ENCODE measurements at places on chromosomes 12 and 14.
A peak's percentile ranks its signal among the peaks of the same experiment; 100 is the strongest.

GRCh38 chr14:52458721-52459085 is 93.6 kb downstream of the TXNDC16 start:
- no peak for DNase-seq

DNA sequence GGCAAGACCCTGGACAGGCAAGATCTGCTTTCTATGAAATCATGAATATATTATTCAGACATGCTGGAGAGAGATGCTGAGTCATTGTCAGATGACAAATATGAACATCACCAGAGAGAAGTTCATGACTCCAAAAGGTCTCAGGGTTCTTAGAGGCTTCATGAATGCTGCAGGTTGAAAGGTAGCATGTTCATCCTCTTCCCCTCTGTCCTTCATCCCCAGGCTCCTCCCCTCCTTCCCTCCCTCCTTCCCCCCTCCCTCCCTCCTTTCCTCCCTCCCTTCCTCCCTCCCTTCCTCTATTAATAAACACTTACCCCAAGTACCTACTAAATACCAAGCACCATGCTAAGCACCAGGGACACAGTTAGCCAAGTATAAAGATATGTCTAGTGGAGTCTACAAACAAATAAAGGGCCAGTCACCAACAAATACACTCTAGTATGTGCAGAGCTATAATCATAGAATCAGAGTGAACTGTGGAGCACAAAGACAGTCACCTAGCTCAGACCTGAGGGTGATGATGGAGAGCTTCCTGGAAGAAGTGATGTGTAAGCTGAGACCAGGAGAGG is 46.2 kb downstream of the RPH3A start:
- peak; percentile 53 for DNase-seq

GRCh38 chr12:57129321-57129842 is 1.1 kb downstream of the LRP1 start:
- no peak for DNase-seq

- no peak for DNase-seq
Observed at GRCh38 chr12:7966563-7966962, 30.6 kb upstream of the SLC2A3 start.
